ENCODE measurements at places on chromosomes 6 and 20.
A peak's percentile ranks its signal among the peaks of the same experiment; 100 is the strongest.

- DNase-seq = no peak
Measured at GRCh38 chr6:82818727-82819126, 246.9 kb downstream of the UBE3D start.

DNA sequence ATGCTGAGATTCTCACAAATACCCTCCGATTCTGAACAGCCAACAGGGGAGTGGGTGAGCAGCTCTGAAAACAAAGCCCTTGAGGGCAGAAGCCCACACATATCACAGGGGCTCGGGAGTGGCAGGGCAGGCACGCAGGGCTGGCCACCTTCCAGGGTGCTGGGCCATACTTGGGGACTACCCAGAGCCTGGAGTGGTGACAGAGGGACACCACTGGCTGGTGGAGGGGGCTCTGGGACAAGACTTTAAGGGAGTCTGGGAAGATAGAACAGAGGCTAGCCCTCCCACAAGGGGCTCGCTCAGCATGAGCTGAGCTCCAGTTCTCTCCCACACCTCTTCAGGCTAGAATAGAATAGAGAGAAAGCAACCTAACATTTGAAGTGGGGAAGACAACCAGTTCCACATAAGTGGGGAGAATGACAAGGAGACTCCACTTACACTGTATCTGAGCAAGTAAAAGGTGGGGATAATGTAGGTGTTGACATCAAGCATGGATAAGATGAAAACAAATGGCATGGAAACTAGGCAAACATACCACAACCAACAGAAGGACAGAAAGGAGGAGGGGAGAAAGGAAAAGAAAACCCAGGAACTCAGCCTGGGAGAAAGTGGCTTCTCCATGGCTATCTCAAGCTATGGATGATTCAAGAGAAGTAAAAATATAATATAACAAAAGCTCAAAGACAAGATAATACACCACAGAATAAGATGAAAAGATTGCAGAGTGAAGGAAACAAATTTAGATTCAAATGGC is 7.0 kb downstream of the PPIL1 start:
- no peak for DNase-seq

- no peak for DNase-seq
Measured at GRCh38 chr6:12648171-12648570, 68.4 kb upstream of the PHACTR1 start.

DNA sequence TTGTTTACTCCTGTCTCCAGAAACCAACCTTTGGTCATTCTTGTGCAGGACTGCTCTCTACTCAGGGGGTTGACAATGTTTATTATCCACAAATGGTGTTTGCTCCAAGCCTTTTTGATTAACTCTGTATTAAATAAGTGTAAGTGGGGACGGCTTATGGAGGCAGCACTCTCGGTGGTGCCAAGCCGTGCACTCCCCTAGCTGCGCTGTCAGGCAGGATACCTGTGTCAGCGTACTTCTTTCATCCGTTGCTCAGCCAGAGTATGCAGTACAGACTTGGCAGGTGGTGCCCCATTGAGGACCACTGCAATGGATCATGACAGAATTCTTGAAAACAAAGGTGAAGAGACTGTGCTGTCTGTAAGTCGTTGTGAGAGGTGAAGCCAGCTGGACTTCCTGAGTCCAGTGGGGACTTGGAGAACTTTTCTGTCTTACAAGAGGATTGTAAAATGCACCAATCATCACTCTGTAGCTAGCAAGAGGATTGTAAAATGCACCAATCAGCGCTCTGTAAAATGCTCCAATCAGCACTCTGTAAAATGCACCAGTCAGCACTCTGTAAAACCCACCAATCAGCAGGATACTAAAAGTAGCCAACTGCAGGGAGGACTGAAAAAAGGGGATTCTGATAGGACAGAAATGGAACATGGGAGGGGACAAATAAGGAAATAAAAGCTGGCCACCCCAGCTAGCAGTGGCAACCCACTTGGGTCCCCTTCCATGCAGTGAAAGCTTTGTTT is 480.0 kb downstream of the MEI4 start:
- no peak for DNase-seq

- no peak for DNase-seq
Measured at GRCh38 chr20:62050166-62051120, 15.2 kb downstream of the TAF4 start.

- DNase-seq = no peak
Measured at GRCh38 chr20:37680420-37680819, 13.4 kb upstream of the CTNNBL1 start.

GRCh38 chr20:43914311-43915210 is at the start of gene TOX2:
TOX2 (plus strand) TSS chr20:43914852; CDS start chr20:43914892, 40 bp downstream.
- peak; percentile 35 for DNase-seq

- DNase-seq = no peak
Measured at GRCh38 chr20:63966944-63967322, 2.8 kb downstream of the ZNF512B start.

DNA sequence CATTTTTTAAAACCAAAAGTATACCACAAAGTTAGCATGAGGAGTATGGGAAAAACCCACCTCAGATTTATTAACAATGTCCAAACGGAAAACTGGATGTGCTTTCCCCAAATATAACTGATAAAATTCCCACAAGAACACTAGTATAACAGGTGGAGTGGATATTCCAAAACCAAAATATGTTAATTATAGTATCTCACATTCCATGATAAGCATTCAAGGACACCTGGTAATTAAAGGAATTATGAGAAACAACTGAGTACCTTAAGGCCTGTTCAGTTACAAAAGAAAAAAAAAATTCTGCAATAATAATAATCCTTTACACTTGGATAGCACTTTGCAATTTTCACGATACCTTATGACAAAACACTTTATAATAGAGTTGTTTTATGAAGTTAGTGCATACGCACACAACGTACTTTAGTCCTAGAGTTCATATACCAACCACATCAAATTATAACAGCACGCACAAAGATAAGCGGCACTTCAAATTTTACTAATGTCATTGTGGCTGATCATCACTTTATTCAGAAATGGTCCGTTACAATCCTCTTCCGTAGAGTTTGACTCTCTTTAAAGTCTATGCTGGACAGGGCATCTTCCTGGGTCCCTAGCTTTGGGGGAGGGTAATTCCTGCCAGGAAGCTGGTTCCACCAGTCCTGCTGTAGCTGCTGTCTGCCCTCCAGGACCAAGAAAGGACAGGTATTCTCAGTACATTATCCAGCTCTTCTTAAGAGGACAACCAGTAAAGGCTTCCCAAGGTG is 1.7 kb downstream of the CDK19 start:
- no peak for DNase-seq

DNA sequence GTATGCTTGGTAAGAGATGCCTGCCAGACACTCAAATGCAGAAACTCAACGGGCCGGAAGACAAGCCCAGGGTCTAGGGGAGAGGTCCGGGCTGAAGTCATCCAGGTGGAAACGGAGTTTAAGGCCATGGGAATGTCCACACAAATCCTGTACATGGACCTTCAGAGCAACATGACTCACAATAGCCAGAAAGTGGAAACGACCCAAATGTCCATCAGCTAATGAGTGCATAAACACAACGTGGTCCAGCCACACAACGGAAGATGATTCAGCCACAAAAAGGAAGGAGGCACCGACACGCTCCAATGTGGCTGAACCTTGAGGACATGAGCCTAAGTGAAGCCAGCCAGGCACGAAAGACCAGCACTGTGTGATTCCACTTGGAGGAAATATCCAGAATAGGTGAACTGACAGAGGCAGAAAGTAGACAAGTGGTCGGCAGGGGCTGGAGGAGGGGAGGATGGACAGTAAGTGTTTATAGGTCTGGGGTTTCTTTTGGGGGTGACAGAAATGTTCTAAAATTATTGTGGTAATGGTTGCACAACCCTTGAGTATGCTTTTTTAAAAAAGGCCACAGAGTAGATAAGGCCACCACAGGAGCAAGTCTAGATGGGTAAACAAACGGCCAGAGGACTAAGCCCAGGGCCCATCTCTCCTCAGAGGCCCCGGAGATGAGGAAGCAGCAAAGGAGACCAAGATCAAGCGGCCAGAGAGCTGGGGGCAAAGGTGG is 105.6 kb downstream of the PREX1 start:
- no peak for DNase-seq
